ENCODE measurements at places on chromosomes 2 and 18.

DNA sequence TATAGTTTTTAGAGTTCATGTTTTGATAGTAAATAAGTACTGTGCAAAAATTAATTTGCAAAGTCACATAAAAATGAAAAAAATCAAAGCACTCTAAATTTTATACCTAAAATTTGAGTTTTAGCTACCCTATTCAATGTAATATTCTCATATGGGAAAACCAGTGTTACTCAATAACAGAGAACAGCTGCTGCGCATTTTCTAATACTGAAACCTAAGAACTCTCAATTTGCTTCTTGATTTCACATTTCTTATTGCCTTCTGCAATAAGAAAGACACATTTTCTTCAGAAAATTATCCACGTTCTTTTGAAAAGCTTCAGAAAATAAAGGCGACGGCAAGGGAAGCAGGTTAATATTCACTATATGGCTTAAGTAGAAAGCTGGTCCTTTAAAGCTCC, 199.1 kb upstream of the CCDC150 start:
- peak; percentile 27 for DNase-seq

DNA sequence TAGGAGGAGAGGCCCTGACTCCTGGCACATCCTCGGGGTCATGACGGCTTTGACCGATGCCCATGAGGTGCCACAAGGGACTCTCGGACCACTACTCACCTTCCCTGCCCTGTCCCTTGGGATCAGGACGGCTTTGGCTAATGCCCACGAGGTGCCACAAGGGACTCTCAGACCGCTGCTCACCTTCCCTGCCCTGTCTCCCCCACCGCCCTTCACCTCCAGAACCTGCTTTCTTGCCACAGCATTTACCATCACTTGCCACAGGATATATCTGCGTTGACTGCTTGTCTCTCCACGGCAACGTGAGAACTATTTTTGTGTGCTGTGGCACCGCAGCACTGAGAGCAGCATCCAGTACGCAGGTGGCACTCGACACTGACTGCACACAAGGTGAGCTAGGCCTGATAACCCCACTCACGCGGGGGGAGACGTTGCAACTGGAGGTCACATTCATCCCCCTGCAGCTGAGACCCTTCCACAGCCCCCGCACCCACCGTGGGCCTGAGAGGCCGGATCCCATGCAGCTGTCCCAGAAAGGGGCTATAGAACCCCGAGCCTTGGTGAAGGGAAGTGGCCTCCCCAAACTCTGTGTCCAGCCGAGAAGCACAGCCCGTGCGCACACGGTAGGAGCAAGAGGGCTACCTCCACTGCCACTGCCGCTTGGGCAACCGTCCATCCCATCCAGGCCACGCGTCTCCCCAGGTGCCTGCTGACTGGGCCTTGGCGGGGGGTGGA, 47.5 kb downstream of the ANO7 start:
- no peak for DNase-seq

DNA sequence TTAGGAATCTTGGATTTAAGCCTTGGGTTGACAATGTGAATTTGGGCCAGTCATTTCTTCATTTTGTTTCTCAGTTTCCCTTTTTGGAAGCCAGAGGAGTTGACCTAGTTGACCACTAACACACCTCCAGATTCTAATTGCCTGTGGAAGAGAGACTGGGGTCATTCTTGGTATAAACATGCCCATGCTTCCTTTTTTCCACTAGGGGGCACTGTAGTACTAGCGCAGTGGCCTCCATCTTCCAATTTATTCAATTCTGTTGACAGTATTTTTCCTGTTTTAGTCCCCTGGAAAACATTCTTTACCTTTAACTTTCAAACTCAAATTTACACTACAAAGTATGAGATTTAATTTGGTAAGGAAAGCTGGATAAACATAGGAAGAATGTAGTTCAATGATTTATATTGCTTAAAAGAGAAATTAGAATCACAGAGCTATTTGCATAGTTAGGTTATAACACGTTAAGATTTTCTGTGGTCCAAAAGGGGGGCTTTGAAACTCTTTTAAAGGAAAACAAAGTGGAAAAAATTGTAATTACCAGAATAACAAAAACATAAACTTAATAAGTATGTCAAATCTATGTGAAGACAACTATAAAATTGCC, 57.5 kb upstream of the AGPS start:
- peak; percentile 33 for DNase-seq

GRCh38 chr2:70746094-70746974, 21.7 kb downstream of the ADD2 start:
- no peak for DNase-seq

DNA sequence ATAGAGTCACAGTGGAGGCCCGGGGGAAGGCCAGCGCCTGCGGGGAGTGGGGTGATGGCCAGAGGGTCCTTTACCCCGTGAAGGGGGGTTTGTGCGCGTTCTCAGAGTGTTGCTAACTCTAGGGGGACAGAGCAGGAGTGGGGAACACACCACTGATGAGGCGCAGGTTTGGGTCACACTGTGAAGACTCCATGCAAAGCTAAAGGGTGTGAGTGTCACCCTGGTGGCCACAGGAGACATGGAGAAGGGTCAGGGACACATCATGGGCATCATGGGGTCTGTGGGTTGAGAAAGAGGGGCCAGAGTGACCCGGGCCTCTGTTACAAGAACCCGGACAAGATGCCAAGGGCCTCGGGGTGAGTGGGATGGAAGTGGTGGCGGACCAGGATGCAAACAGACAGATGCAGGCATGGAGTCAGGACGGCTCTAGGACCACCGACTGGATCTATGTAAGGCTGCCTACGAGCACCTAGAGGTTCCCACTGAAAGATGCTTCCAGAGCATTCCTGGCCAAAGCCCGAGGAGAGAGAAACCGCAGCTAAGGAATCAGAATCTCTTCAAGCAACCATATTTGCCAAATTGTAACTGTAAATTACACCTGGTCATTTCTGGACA, 84.3 kb downstream of the PXDN start:
- no peak for DNase-seq
